ENCODE measurements at places on chromosomes 3 and 15.

DNA sequence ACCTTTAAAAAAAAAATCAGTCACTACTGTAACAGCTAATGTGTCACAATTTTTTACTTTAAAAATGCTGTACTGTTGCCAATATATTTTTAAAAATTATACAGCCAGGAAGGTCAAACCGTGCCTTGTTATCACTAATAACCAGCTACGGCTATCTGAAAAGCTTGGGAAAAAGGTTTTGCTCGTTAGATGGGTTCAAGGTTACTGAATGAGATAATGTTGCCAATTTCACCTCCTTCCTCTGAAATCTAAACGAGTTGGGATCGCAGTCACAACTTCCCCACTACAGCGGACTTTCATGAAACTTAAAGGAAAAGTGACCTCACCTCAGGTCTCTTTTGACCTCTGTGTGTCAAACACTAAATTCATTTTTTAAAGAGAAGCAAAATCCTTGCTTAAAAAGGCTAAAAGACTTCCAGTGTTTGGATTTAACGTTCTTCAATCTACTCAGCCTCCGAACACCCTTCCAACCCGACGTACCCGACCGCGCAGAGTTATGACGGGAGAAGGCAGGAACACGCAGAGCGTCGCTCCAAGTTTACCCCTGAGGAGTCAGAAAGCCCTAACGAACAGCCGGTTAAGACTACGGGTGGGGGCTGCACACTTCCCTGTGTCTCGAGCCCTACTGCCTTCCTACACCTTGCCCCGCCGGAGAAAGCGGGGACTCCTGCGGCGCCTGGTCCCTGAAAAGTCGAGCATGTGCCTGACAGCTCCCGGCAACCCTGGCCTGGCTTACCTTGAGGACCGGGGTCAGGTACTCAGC, 860 bp downstream of the ATG3 start:
- DNase-seq = peak; percentile 54

- no peak for DNase-seq
Measured at GRCh38 chr3:24272875-24273274, 221.8 kb downstream of the THRB start.

- no peak for DNase-seq
Measured at GRCh38 chr3:168330983-168331382, 235.3 kb upstream of the GOLIM4 start.

- DNase-seq = no peak
Measured at GRCh38 chr15:81113204-81113657, 20.8 kb upstream of the CFAP161 start.

- no peak for DNase-seq
Measured at GRCh38 chr3:61353382-61353781, 102.1 kb upstream of the FHIT start.

GRCh38 chr3:7508821-7509220, 647.9 kb downstream of the GRM7 start:
- no peak for DNase-seq

GRCh38 chr3:119967353-119968006, 126.8 kb downstream of the GSK3B start:
- no peak for DNase-seq

DNA sequence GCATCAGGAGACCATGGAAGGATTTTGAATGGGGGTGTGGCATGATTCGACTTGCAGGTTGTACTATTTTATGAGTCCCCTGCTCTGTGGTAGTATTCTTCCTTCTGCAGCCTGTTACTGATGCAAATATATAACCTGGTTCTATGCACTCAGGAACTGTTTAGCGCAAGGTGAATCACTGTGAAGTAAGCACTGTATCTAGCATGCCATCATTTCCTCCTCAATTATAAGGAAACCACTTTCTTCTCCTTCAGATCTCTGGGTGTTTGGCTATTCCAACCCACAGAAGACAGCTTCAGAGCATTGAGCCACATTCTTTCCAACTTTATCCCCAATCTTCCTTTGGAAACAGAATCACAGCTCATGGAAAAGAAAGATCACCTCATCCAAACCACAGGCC, 176.7 kb downstream of the DIPK2A start:
- DNase-seq = no peak

GRCh38 chr15:70031261-70031660, 66.5 kb downstream of the TLE3 start:
- no peak for DNase-seq

DNA sequence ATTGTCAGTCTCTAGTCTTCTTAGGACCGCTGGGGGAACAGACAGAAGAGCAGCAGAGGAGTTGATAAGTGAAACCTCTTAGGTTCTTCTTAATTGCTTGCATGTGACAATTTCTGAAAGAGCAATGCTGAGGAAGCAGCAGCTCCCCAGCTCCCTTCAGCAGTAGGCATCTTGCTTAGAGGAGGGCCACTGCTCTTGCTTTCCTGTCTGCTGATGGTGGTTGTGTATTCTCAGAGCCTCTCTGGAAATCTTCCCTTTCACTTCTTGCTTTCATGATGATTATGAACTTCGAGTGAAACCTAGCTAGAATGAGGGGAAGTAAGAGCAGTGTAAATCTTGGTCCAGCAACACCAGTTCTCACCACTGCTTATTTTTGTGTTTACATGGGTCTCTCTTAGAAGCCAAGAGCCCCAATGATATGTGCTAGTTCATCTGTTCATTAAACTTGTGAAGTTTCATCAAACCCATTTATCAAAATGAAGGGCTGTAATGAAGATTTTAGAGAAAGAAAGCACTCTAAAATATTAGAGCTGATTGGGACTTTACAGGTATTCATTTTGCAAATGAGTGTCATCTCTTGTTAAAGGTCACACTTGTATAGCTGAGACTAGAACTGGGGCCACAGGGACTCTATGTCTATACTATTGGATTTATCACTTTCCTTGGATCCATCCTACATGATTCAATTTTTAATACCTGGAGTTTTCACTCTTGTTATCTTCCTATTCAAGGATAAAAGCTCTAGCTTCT, 246.7 kb downstream of the LPP start:
- peak; percentile 11 for DNase-seq

GRCh38 chr3:119835556-119835955, 53.7 kb downstream of the NR1I2 start:
- no peak for DNase-seq

DNA sequence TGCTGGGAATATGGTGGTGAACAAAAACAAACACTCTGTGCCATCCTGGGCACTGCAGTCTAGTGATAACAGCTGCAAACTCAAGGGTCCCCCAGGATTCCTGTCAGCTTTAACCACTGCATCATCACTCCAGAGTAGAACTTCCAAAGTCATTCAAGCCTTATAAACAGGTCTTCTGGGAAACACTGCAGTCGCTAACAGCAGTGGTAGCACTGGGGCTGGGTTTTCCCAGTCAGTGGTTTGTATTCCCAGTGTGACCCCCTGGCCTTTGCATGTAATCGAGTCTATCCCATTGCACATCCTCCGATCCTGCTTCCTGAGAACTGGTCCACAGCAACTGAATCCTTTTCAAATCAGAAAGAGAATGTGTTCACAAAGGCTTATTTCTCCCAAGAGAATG, 623.5 kb downstream of the EDEM1 start:
- no peak for DNase-seq

DNA sequence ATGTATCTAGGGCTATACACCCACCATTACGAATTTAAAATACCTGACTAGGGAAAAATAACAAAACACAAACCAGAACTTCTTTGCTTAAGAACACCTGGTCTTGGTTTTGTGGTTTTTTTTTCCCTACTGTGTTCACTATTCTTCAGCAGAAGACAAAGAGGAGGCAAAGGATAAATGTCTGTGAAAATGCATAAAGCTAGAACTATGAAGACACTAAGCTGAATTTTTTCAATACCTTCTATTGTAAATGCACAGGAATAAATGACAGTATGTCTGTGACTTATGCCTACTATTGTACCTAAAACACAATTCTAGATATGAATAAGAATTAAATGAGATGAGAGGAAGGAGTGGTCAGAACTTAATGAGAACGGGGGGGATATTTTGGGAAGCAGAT, 86.9 kb downstream of the TBL1XR1 start:
- DNase-seq = no peak

DNA sequence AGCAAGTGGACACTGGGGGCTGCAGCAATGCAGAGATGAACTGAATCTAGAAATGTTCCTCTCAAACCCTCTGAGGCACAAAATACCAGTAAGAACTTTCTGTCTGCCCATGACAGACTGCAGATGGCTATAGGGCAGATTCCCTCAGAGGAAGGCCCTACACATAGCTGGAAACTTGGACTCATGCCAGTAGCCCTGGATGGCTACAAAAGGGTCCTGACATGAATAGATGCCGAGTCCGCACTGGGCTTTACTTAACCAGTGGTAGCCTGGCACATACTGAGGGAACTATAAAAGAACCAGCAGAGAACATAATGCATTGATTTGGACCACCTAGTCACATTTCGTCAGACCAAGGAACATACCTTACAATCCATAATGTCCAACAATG, 66.7 kb downstream of the C3orf80 start:
- DNase-seq = no peak

- DNase-seq = no peak
Measured at GRCh38 chr3:72327008-72327407, 521.2 kb downstream of the SHQ1 start.

DNA sequence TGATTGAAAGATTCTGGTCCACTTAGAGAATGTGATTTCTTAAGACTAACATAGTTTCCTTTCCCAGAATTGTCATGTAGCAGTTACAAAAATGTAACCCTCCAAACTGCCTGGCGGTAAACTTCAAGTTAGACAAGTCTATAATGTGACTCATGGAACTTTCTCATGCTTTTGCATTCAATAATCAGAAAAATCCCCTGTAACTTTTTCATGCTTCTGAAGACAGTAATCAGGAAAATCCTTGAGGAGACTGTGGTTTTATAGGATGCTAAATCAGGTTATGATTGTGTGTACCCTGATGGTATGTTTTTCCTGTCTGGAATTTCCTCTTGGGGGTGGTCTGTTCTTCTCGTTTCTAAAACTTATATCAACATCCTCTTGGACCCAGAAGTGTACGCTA, 74.0 kb upstream of the RARB start:
- no peak for DNase-seq

DNA sequence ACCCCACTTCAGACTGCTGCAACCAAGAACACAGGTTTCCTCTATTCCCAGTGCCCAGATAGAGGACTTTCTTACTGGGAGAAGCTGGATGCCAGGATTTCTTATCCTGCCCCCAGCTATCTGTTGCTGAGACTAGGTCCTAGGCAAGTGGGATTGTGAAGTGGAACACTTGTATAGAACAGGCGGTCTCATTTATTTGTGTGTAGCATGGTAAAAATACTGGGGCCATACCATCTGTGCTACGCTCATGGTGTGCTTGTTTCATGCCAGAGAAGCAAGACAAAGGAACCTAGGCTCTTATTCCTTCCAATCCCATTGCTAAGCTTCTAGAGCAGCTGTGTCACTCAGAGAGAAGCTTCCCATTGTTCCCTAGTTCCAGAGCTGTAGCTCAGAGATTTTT, 191.5 kb upstream of the EPHA6 start:
- DNase-seq = no peak

DNA sequence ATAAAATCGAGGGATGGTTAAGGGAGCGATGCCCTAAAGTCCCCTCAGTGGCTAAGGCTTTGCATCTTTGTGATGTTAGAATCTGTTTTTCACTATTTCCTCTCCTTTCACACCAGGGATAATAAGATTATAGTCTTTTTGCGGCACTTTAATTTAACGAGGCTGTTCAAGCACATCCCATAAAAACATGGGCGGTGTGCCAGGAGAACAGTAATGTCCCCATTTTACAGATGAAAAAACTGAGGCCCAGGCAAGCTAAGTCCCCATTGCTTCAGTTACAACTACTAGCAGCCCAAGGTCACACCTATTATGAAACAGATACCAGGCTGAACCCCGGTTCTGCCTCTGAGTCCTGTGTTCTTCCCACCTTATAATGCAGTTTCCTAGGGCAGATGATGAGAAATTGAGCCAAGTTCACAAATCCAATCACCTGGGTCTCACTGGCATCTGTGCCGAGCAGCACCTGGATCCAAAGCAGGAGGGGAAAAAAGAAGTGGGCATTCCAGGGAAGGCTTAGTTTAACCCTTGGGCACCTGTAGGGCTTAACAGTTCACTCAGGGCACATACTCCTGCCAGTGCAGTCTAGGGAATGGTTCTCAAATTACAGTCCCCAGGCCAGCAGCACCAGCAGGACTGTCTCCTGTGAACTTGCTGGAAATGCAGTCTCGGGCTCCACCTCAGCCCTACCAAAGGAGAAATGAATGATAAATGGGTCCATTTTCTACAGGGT, 169.3 kb downstream of the RAB11A start:
- no peak for DNase-seq
